Tibial artery (tissue), 4 donors: ENCODE measurements at places on chromosomes 2 and 18.

DNA sequence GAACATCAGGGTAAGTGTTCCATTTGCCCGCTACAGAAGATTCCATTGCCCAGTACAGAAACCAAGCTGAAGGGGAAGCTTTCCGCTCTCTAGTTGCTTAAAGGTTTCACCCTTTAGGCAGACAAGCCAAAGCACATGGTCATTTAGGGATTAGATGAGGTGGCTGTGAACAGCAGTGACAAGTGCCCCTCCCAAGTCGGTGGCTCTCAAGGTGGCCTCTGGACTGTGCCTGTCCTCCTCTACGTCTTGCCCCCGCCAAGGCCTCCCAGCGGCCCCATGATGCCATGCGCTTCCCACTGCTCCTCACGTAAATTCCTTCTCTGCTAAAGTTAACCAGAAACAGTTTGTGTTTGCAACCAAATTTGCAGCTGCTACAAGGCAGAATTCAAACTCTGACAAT lies 24.2 kb upstream of the PTPN4 start:
- DNase-seq, result no peak

GRCh38 chr2:172864182-172864581 lies 128.5 kb downstream of the RAPGEF4 start:
- DNase-seq, result peak; percentile 39

DNA sequence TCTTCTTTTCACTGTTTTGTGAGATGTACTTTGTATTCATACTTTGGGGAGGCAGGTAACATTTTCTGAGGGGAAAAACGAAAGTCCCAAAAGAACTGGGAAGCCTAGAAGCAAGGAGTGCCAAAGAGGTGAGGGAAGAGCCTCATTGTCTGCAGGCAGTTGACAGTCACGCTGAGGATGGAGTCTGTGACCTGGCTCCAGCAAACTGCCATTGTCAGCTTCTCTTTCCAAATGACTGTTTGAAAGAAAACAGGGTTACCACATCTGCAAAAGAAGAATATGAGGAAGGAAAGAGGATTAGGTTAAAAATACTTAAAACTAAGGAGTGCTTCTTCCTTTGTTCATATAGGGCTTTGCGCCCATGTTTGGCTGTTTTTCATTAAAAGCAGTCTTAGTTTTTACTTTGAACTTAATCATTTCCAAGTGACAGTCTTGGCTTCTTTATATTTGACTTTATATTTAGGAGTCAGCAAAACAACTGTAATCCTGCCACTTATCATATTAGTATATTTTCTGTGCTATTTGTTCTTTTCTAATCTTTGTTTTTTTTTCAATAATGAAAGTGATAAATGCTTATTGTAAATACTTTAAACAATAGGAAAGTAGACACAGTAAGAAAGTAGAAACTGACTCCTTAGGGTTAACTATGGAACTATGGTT lies 35.0 kb downstream of the CERS6 start:
- no peak for DNase-seq

GRCh38 chr2:233423552-233423860 lies 69.2 kb downstream of the DGKD start:
- DNase-seq, result no peak

- DNase-seq, result no peak
Observed at GRCh38 chr2:145379934-145380333, 860.0 kb upstream of the ZEB2 start.

- DNase-seq, result peak; percentile 57
Observed at GRCh38 chr2:9690252-9690651, 59.5 kb upstream of the YWHAQ start.

DNA sequence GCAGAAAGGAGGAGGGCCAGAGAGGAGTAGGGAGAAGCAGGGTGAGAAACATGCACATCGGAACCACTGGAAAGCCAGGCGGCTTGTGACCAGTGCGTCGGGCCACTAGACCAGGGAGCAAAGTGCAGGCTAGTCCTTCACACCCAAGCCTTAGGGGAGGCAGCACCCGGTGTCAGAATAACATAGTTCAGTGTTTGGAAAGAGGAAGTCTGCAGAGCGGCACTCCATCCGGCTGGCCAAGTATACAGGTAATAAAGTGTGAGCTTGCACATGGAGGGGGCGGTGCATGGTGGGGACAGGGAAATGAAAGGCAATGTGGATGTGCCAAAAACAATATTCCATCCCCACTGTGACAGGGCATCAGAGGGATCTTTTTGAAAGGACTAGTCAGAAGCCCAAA lies 69.7 kb downstream of the ZNF521 start:
- DNase-seq, result no peak

- DNase-seq, result no peak
Observed at GRCh38 chr2:241376808-241377207, 20.7 kb downstream of the FARP2 start.

GRCh38 chr2:3703236-3703756 lies at the start of gene DCDC2C:
DCDC2C (plus strand) TSS chr2:3703575; CDS start chr2:3703752, 177 bp downstream.
- DNase-seq, result no peak

GRCh38 chr2:188235364-188235763 lies 56.3 kb upstream of the GULP1 start:
- no peak for DNase-seq

DNA sequence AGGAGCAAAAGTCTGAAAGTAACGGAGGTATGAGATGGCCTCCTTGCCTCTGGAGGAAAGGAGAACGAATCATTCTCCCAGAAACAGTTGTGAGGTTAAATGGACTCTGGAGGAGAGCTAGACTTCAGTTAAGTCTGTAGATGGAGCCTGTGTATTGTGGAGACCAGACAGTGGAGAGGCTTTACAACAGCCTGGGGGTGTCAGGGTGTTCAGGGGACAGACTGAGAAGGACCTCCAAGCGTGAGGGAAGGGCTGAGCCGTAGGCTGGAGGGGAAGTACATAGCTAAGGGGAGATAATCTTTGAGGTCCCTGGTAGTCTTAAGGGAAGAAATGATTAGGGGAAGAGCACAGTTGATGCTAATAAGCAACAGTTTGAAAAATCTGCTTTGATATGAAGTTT lies 76.6 kb downstream of the GALNT1 start:
- no peak for DNase-seq

- DNase-seq, result no peak
Observed at GRCh38 chr2:10527585-10527984, 79.5 kb upstream of the ODC1 start.

GRCh38 chr2:207073801-207074678 lies 91.7 kb downstream of the KLF7 start:
- no peak for DNase-seq

DNA sequence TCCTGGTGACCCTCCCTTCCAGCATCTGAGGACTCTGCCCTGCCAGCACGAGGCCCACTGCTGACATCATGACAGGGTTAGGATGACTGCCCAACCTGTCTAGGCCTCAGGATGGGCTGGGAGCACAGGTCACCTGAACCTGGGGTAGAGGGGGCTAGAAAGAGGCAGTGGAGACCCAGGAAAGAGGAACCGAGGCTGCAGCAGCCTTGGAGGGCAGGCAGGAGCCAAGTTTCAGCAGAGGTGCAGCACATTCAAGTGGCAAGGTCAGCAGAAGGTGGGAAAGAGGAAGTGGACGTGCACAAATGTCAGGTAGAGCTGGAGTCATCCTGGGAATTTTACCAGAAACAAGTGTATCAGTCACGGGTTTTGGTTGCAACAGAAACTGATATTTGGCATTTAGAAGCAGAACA lies 13.6 kb upstream of the RAB10 start:
- no peak for DNase-seq

DNA sequence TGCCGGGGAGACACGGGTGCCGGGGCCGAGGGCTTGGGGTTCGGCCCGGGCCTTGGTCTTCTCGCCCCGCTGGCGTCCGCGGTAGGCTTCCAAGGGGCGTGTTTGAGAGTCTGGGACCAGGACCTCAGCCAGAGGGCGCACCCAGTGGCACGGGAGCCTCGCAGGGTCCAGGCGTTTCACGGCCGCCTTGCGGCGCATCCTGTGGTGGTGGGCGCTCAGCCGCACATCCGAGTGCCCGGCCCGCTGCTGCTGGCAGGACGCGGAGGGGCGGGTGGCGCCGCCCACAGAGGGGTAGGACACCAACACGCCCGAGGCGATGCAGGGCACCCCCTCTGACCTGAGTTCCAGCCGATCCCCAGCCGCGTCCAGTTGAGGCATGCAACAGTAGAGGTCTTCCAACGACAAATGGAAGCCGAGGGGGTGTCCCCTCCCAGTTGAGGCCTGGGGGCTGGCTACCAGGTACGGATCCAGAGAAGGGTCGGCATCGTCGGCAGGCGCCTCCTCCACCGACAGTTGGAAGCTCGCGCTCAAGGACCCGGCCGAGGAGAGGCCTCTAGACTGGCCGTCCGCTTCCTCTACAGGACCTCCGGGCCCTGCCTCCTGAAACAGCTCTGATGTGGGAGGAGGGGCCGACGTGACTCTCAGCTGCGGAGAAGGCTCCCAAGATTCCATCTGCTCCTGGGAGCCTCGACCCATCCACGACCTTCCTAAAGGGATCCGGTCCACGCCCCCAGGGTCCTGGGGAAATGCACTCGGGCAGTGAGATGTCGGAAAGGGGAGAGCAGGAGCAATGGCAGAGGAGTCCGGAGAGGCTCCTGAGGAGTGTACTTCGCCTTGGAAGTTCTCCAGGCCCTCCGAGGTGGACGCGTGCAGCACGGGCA lies 6.3 kb downstream of the C2orf81 start:
- peak; percentile 77 for DNase-seq

- DNase-seq, result peak; percentile 29
Observed at GRCh38 chr2:54455131-54455562, 980 bp upstream of the SPTBN1 start.

GRCh38 chr2:212274215-212274614 lies 264.4 kb downstream of the ERBB4 start:
- no peak for DNase-seq

- no peak for DNase-seq
Observed at GRCh38 chr18:72652990-72653593, 109.0 kb upstream of the CBLN2 start.

DNA sequence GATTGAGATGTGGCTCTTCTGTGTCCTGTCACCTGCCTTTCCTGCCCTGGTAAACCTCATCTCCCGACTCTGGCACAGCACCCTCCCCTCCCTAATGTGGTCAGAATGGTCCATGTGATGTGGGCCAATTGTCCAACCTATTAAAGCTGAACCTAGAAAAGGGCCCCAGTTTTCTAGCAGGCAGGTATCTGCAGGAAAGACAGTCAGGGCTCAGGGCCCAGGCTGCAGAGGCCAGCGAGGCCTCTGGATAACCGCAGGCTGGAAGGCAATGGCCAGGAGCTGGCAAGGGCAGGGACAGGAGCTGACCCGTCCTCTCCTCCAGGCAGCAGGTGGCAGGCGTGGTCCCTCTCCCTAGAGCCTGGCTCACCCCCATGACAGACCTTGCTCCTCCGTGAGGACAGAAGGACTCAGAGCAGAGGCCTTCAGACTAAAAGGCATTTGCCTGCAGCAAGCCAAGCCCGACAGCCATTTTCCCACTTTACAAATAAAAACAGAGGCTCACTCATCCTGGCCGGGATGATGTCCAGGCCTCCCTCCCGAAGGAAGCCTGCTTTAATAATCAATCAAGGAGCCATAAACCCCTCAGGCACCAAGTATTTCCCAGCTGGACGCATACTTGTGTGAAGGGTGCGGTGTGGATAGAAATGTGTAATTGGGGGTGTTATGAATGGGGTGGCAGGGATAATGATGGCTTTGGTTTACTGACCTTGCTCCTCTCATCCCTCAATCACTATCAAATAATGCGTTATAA lies 107.1 kb downstream of the TWIST2 start:
- peak; percentile 51 for DNase-seq

DNA sequence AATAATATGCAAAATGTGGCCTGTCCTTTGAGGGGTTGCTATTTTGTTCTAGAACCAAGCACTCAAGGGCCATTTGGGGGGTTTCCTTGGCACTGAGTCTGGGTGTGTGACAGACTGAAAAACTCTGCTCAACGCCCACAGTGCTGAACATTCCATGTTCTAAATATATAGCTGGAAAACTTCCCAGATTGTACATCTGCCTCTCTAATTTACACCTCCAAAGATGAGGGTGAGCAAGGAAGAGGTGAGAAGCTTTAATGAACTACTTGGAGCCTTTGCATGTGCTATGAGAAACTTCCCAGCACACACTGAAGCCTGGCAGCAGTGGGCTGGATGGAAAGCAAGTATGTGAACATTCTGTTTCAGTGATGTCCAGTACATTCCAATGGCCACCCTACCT lies 296.7 kb upstream of the KCNH7 start:
- DNase-seq, result no peak

DNA sequence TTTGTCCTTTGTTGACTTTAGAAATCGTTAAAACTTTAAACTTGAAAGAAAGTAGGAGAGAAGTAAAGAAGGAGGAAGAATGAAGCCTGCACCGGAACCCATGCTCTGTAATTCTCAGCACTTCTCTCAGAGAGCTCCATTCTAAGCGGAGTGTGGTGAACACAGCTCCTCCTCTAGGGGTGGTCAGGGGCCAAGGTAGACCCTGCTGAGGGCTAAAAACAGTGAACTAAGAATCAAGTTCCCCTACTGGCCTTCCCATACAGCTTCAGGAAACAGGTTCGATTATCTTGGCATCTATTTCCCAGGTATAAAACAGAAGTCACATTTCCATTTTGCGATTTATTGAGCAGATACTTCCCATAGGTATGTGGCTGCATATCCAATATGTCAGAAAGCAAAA lies 92.7 kb upstream of the ASAP2 start:
- no peak for DNase-seq

GRCh38 chr2:237744613-237745249 lies 53.8 kb upstream of the RBM44 start:
- DNase-seq, result peak; percentile 86

DNA sequence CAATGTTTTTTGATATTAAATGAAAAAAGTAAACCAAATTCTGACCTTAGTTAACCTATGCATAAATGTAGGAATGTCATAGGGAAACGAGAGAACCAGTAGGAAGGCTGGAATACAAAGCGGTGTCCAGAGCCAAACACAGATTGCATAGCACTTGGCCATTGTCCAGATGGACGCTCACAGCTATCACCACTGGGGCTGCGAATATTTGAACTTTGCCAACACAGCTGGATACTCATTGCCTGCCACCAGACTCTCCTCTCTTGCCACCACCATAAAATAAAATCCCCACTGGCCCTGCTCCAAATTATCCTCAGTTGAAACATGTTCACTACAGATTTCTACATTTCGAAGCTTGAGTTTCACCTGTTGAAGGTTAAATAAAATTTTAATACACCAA lies 159.3 kb upstream of the GULP1 start:
- DNase-seq, result no peak

GRCh38 chr18:36655930-36656329 lies 172.9 kb downstream of the TPGS2 start:
- no peak for DNase-seq

- no peak for DNase-seq
Observed at GRCh38 chr2:102708847-102709559, 52.8 kb upstream of the TMEM182 start.

GRCh38 chr18:8623549-8624106 lies 14.4 kb downstream of the RAB12 start:
- peak; percentile 37 for DNase-seq

- no peak for DNase-seq
Observed at GRCh38 chr2:38586931-38587330, 15.8 kb downstream of the HNRNPLL start.

DNA sequence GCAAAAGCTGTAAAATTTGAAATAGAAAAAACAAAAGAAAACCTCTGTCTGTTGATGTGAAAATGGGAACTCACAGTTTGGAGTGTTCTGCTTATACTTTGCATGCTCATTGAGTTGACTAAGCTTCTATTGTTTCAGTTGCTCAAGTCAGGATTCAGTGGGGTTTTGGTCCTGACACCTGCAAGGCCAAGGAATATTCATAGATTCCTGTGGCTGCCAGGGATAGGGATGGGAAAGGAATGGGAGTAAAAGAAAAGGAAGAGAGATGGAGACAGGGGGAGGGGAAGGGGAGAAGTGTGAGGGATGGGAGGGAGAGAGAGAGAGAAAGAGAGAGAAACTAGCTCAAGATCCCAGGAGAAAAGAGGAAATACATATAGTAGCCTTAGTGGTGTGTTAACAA lies 1.3 kb downstream of the CPS1 start:
- no peak for DNase-seq
